ENCODE measurements at places on chromosomes 4 and X. TPM values are rescaled to one million over a fixed set of nuclear protein-coding genes. Genes with fewer than 3 reads are reported as not detected.

DNA sequence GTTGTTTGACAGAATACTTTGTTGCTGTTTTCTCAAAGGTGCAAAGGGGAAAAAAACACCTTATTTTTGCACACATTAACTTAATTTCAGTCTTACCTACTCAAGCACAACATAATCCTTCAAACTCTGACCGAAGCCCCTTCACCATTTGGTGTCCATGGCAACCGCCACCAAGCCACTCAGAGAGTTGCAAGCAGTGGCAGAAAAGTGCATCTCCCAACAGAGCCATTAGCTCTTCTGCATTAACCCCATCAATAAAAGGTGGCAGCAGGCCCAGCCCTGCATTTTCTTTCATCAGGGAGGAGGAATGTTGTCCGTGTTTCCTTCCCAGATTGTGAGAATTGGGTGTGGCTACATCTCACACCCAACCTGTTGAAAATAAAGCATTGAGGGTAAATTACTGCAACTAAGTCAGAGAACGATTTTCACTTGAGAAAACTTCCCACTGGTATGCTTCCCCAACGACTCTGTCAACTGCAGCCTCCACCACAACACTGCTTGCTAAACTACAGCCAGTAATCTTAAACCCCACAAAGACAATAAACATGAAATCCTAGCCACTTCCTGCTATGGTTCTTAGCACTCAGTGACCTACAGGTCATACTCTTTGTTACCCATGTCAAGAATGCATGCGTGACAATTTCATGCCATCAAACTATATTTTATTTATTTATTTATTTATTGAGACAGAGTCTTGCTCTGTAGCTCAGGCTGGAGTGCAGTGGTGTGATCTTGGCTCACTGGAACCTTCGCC is 154.0 kb downstream of the GRIA3 start:
- no peaks in the 10 kb centered on the region for H3K4me1 ChIP-seq
- no peak overlapping the region for H3K4me3 ChIP-seq
- H3K27me3 ChIP-seq, result no peaks in the 10 kb centered on the region
- no peak overlapping the region for H3K27ac ChIP-seq
- H3K36me3 ChIP-seq, result no peaks in the 10 kb centered on the region

DNA sequence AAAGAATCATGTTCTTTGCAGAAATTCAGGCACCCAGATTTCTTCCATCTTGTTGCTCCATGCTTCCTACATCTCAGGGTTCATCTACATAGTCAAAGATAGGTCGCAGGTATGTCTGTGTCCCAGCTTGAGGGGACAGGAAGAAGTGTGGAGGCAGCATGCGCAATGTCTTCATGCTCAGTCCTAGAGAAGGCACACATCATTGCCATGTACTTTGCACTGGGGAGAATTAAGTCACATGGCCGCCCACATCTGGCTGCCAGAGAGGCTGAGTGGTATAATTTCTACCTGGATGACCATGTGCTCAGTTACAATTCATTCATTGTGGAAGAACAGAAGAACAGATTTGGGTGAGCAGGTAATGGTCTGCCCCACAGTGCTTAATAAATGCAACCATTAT is 54.1 kb downstream of the GAB1 start:
- H3K4me1 ChIP-seq, result no peaks in the 10 kb centered on the region
- H3K36me3 ChIP-seq, result no peaks in the 10 kb centered on the region
- H3K27me3 ChIP-seq, result no peaks in the 10 kb centered on the region
- H3K4me3 ChIP-seq, result no peak overlapping the region
- no peak for DNase-seq
- no peak overlapping the region for H3K27ac ChIP-seq

DNA sequence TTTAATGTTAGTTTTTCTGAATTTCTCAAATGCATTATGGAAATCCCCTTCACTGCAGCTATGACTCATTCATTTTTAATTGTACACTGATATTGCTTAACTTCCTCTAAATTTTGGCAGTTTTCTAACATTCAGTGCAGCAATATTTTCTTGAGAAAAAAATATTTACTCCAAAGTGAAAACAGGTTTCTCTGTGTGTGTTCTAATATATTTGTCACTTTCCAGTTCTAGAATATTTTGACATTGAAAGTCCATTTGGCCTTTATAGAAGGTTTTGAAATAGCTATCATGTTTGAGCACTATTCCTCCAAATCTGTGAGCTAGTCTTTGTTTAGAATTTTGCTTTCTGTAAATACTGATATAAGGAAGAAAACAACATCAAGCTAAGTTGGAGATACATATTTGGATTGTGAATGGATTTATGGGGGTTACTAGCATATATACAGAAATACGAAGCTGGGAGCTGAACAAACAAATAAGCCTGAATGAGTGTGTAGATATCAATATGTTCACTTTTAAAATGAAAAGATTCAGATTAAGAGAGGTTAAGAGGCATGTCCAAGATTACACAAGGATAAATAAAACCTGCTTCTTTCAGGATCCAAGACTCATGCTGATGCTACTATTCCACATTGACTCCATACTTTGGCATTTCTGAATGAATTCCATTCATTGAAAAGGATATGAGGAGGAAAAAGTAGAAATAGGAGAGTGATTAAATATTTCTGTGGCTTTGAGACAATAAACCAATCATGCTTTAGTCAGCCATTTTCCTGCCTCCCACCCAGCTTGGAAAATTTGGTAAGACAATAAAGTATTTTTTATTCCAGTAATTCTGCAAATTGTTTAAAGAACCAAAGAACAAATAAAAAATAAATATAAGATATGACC is 57.3 kb upstream of the SLIT2 start:
- no peak overlapping the region for H3K27ac ChIP-seq
- H3K4me1 ChIP-seq, result no peaks in the 10 kb centered on the region
- DNase-seq, result no peak
- H3K36me3 ChIP-seq, result no peaks in the 10 kb centered on the region
- H3K4me3 ChIP-seq, result no peak overlapping the region

DNA sequence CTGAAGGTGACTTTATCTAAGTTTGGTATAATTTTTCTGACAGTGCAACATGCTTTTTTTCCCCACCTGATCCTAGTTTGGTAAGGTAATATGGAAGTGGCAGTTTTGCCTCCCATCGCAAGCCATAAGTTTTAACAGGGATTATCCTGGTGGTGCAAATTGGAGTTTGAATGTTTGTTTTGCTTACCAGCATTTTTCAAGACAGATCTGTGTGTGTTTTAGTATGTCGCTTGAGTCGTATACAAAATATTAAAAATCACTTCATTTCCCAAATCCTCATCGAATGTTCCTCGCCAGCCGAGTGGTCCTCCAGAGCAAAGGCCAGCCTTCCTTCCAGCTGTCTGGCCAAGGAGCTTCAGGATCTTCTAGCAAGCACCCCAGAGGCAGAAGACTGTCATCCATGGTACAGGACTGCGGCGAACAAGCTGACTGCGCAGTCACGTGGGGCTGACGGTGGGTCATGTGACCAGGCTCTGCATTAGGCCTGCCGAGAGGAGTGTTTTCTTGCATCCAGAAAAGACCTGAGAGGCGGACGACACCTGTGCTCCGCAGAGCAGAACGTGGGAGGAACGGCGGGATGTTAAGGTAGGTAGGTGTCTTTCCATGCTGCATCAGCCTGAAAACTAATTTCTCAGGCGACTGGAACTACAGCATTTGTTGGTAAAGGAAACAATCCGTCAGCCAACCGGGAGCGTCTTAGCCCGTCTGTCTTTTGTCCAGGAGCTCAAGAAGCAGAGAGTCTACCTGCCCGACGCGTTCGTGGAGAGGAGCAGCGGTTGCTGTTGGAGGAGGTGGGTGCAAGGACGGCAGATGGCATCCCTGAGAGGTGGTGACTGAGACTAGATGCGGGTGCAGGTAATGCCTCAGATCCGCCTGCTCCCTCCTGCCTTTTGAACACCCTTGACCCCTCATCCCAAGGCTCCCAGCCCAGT is at the start of gene GPRASP3:
Gene GPRASP3, plus strand, starts transcription at position 507 of the 932 bp plus-strand sequence. CDS start 28,253 bp downstream, outside the sequence.
- H3K27ac ChIP-seq, result no peak within 1 kb of the TSS
- H3K4me3 ChIP-seq, result peak within 1 kb of the TSS; percentile 53
- peak; percentile 67 for DNase-seq
- no peaks in the 10 kb centered on the region for H3K36me3 ChIP-seq

Gene PABPC1L2A
- not detected for polyA plus RNA-seq
